ENCODE measurements at places on chromosomes 5 and 9. TPM values are rescaled to one million over a fixed set of nuclear protein-coding genes. Genes with fewer than 3 reads are reported as not detected.

Gene UBLCP1
- 11.2 TPM for total RNA-seq

Gene FAM200C
- 3.7 TPM for total RNA-seq

Gene NDST1
- total RNA-seq = 35.5 TPM

Gene SLCO6A1
- total RNA-seq = not detected

Gene SHC3
- 0.52 TPM for total RNA-seq

Gene MCTP1
- total RNA-seq = 2.0 TPM

Gene CCL27
- not detected for total RNA-seq

Gene SSNA1
- 41.6 TPM for total RNA-seq

DNA sequence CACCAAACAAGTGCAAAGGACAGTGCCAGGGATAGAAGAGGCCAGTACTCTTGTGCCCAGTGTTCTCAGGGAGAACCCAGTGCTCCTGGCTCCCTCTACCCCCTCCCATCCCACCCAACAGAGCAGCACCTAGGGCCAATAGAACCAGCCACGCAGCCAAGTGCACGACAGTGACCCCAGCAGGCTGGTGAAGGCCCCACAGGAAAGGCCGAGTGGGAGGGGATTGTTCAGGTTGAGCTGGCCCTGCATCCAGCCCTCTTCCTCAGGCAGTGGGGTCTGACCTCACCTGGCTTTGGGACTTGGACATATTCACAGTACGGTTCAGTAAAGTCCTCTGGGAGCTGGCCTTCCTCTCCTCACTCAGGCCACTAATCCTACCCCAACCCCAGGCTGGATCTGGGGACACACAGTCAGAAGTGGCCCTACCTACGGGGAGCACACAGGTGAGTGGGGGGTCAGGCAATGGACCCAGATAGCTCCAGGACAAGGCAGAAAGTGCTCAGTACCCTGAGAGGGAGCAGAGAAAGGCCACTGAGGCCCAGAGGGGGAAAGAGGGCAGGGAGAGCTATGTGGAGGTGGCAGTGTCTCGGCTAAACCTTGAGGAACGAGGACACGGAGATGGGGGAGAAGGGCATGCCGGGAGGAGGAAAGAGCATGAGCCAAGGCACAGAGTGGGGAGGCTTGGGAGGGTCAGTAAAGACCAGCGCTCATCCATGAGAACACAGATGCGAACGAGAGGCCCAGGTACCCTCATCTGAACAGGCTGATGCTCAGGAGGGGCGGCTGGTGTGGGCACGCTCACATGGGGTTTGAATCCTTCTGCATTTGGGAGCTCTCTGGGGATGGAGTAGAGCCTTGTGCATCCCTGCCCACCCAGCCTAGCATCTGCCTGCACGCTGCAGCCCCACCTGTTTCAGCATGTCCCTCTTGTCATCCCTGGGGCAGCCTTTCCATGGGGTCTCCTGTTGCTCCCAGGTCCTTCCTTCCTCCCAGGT lies 25.6 kb downstream of the POLR1E start:
- no peaks in the 10 kb centered on the region for H3K27me3 ChIP-seq
- DNase-seq = no peak
- H3K36me3 ChIP-seq = no peaks in the 10 kb centered on the region
- H3K4me1 ChIP-seq = no peaks in the 10 kb centered on the region

GRCh38 chr9:75958226-75958625 lies 67.8 kb downstream of the PCSK5 start:
- H3K4me3 ChIP-seq = no peak overlapping the region
- H3K27me3 ChIP-seq = no peaks in the 10 kb centered on the region
- H3K36me3 ChIP-seq = no peaks in the 10 kb centered on the region
- DNase-seq = no peak
- H3K4me1 ChIP-seq = no peaks in the 10 kb centered on the region

- H3K27me3 ChIP-seq = no peaks in the 10 kb centered on the region
- no peaks in the 10 kb centered on the region for H3K36me3 ChIP-seq
- H3K4me3 ChIP-seq = no peak overlapping the region
- DNase-seq = no peak
- no peak overlapping the region for H3K27ac ChIP-seq
Observed at GRCh38 chr9:438066-438465, 223.4 kb downstream of the DOCK8 start.

DNA sequence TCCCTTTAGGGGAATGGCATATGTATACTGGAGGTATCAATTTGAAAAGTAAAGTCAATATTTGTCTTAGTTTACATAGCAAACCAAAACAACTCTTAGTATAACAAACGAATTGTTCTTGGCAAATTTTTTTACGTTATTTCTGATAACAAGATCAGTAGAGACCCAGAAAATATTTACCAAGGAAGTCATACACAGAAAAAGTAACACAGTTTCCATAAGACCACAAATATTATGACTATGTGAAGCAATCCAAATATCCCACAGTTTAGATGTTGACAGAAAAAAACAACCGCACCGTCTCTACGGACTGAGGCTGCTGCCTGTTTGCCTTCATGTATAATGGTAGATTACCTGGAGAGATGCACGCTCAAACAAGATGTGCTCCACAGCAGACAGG lies 46.5 kb upstream of the DAPK1 start:
- no peaks in the 10 kb centered on the region for H3K27me3 ChIP-seq
- peaks cover 28% of the 10 kb centered on the region for H3K4me1 ChIP-seq
- no peak for DNase-seq
- no peak overlapping the region for H3K4me3 ChIP-seq

GRCh38 chr5:143543358-143544255 lies 140.1 kb upstream of the NR3C1 start:
- no peaks in the 10 kb centered on the region for H3K27me3 ChIP-seq
- H3K4me3 ChIP-seq = no peak overlapping the region
- H3K27ac ChIP-seq = no peak overlapping the region
- no peak for DNase-seq
- H3K4me1 ChIP-seq = no peaks in the 10 kb centered on the region
- H3K36me3 ChIP-seq = no peaks in the 10 kb centered on the region

- H3K36me3 ChIP-seq = no peaks in the 10 kb centered on the region
- no peaks in the 10 kb centered on the region for H3K27me3 ChIP-seq
- DNase-seq = no peak
- H3K27ac ChIP-seq = peak overlapping the region; percentile 51
- H3K4me3 ChIP-seq = peak overlapping the region; percentile 40
Observed at GRCh38 chr9:35116539-35116897, 856 bp upstream of the ATOSB start.

- H3K27me3 ChIP-seq = no peaks in the 10 kb centered on the region
- H3K36me3 ChIP-seq = no peaks in the 10 kb centered on the region
- H3K4me1 ChIP-seq = peaks cover 27% of the 10 kb centered on the region
- no peak overlapping the region for H3K27ac ChIP-seq
Observed at GRCh38 chr5:172692981-172693380, 51.9 kb downstream of the NEURL1B start.

GRCh38 chr5:41787265-41787664 lies 83.0 kb downstream of the OXCT1 start:
- H3K4me3 ChIP-seq = no peak overlapping the region
- no peak overlapping the region for H3K27ac ChIP-seq
- no peaks in the 10 kb centered on the region for H3K4me1 ChIP-seq

- H3K4me3 ChIP-seq = no peak overlapping the region
- H3K36me3 ChIP-seq = no peaks in the 10 kb centered on the region
- no peaks in the 10 kb centered on the region for H3K4me1 ChIP-seq
Observed at GRCh38 chr5:155827949-155828348, 499.0 kb upstream of the SGCD start.

GRCh38 chr5:120083851-120084542 lies 380.1 kb upstream of the PRR16 start:
- H3K4me3 ChIP-seq = no peak overlapping the region
- no peak overlapping the region for H3K27ac ChIP-seq
- H3K27me3 ChIP-seq = no peaks in the 10 kb centered on the region
- no peaks in the 10 kb centered on the region for H3K36me3 ChIP-seq

DNA sequence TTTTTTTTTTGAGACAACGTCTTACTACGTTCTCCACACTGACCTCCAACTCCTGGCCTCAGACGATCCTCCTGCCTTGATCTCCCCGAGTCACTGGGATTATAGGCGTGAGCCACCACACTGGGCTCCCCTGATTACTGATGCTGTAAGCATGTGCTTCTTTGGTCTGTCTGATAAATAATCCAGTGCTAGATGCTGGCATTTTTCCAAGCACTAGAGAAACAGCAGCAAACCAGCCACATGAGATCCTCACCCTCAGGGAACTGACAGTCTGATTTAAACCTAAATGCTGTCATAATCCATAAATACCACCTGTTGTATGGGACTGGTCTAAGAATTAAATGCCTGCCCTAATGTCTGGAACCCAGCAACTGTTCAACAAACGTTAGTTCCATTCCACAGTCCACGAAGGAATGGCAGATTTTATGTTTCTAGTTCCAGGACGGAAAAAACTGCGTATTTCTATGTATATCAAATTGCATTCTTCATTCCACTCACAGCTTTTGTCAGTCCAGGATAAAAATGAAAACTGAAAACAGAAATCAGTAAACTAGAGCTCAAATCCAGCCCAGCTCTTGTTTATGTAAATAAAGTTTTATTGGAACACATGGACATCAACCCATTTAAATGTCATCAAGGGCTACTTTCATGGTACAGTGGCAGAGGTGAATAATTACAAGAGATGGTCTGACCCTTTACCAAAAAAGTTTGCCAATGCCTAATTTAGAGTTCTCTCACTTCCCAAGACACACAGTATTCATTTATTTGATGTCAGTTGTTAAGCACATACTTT lies 20.1 kb downstream of the SLC35D2 start:
- H3K36me3 ChIP-seq = no peaks in the 10 kb centered on the region
- H3K27ac ChIP-seq = no peak overlapping the region
- no peak for DNase-seq
- H3K27me3 ChIP-seq = no peaks in the 10 kb centered on the region
- no peak overlapping the region for H3K4me3 ChIP-seq

- no peaks in the 10 kb centered on the region for H3K4me1 ChIP-seq
- H3K27ac ChIP-seq = no peak overlapping the region
- no peak for DNase-seq
- no peaks in the 10 kb centered on the region for H3K36me3 ChIP-seq
Observed at GRCh38 chr5:6465831-6466790, 17.5 kb downstream of the UBE2QL1 start.

DNA sequence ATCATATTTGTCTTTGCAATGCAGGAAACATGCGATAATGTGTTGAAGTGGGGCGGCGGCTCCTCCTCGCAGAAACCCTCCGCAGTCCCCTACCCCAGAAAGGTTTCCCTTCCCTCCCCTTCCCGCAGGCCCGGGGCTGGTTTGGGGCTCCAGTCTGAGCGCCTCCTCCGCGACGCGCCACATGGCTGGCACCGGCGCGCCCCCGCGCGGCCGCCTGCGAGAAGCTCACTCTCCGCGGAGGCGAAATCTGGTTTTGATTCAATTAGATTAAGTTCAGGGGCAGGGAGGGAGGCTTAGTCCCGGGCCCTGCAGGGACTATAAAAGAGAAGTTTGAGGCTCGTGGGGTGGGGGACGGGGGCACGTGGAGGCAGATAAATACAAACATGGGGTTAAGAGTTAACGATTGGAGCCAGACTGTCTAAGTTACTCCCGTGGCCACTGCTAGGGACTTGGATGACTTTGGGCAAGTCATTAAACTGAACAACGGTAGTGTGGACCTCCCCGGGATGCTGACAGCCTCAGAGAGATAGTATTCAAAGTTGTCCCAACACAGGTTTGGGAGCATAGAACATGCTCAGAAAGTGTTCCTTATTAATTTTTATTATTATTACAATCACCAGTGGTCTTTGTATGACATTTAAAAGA lies 69.4 kb downstream of the MSX2 start:
- no peaks in the 10 kb centered on the region for H3K27me3 ChIP-seq
- no peaks in the 10 kb centered on the region for H3K4me1 ChIP-seq
- H3K4me3 ChIP-seq = no peak overlapping the region
- DNase-seq = peak; percentile 66

GRCh38 chr9:94741866-94742265 lies 15.4 kb downstream of the AOPEP start:
- peaks cover 3% of the 10 kb centered on the region for H3K4me1 ChIP-seq
- H3K27me3 ChIP-seq = no peaks in the 10 kb centered on the region
- H3K4me3 ChIP-seq = no peak overlapping the region
- no peaks in the 10 kb centered on the region for H3K36me3 ChIP-seq
- no peak for DNase-seq

Data from pancreas (tissue), 10 donors.